AG20443 (cell line): ENCODE measurements at places on chromosomes 1 and 21.

DNA sequence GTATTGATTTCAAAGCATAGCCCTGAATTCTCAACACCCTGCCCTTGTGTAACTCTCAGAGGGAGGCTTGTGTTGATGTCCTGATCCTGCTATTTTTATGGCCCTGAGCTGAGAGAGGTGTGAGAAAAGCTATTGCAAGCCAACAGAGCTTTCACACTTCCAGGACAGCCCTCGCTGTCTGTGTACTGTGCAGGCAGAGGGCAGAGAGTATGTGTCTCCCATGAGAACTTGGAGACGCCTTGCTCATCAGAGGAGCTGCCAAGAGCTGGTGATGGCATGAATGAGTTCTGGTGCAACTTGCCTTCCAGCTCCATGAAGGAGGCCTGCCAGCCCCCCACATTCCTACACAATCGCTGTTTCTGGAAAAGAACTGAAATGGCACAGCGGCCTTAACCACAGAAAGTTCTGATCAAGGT is 144.1 kb upstream of the AJAP1 start:
- no peak for DNase-seq

DNA sequence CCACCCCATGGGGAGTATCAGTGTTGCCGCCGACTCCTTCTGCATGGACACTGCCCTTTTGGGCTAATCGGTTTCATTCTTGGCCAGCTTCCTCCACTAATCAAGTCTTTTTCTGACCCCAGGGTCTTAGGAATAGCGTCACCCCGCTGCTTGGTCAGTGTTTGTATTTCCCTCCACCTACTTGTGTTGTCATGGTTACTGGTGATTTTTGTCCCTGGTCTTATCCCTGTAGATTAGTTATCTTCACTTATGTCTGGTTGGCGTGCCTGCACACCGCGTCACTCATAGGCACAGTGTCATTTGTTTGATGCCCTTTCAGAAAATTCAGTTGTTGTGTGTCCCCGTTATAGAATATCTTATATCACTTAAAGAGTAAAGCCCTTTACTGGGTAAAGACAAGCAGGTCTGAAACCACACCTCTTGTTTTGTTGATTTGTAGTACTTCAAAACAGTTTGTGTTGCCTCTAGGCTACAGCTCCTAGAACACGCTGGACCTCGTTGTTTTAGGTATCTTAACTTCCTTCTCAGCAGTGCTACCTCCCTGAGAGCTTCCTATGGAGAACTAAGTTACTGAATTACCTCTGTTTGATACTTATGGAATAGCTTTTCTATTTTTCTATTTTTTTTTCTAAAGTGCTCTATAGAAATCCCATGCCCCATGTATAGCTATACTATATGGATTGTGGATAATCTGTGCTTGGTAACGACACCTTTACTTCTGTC is 868 bp downstream of the PPP1R12B start:
- peak; percentile 53 for DNase-seq

DNA sequence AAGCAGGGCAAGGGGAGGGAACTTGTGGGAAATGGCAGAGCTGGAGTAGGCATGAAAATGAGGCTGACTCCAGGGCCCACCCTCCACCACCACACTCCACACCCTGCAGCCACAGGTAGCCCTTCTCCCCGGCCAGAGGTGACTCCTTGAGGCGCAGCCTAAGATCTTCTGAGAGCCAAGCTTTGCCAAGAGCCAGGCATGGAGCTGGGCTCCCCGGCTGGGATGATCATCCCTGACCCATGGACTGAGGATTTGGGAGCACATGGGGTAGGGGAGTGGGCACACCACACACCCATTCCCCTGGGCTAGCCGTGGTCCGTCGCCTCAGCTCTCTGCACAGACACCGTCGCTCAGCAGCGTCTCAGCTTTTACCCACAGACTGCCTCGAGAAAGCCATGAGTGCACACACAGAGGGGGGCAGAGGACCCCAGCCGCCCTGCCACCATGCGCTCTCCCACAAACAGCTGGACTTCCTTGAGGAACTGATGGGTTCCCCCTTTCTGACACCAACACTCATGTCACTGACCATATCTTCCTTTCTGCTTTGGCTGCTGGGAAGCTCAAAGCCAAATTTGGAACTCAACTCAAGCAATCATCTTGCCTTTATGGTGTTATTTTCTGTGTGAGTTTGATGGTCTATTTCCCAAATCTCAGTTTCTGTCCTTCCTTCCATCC is 123.6 kb upstream of the RUNX3 start:
- DNase-seq: no peak

- no peak for DNase-seq
Observed at GRCh38 chr1:228364706-228365213, 41.9 kb downstream of the TRIM11 start.

- peak; percentile 42 for DNase-seq
Observed at GRCh38 chr21:25790122-25790877, 55.5 kb downstream of the GABPA start.

DNA sequence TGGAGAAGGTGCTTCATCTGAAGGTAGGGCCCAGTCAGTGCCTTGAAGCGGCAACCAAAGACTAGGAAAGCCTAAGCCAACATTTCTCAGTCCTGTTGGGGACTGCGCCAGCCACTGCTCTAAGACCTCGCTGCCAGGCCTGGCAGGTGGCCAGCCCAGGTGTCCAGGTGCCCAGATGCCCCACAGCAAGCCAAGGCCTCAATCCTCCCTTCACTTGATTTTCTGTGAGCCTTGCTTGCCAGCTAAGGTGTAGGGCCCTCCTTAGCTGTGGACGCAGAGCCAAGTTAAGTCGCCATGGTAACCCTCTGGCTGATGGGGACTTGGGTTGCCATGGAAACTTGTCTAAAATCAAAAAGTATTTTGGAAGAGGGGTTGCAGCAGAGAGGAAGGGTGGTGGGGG is 135.0 kb downstream of the NAV1 start:
- no peak for DNase-seq

DNA sequence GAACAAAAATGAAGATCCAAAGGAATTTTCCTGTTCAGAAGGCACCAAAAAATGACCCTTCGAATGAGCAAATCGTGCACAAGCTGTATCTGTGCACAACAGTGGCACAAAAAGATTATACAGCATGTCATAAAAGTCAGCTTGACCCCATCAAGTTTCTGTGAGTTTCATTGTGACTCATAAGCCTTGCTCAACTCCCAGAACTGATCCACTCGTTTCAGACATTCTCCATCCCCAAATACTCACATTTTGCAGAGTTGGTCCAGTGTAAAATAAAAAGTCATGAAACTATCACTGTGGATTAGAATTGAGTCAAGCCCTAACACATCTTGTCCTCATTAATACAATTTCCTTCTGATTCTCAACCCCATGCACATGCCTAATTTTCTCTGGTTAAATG is 174.7 kb upstream of the PKN2 start:
- no peak for DNase-seq

DNA sequence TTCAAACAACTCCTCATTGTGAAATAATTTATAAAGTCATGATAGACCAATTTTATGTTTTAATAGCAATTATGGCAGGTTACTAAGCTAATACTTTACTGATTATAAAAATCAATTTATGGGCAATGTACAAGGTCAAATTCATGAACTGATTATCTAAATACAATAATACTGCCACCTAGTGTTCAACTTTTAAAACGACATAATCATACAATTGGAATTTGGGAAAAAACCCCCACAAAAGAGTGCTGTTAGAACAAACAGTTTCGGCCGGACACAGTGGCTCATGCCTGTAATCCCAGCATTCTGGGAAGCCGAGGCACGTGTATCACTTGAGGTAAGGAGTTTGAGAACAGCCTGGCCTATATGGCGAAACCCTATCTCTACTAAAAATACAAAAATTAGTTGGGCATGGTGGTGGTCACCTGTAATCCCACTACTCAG is 14.0 kb downstream of the GTF2B start:
- peak; percentile 30 for DNase-seq

GRCh38 chr1:181083842-181084605 is 4.5 kb upstream of the IER5 start:
- DNase-seq: peak; percentile 41
